ENCODE measurements at places on chromosomes 1 and 21.
A peak's percentile ranks its signal among the peaks of the same experiment; 100 is the strongest.

- DNase-seq = no peak
Observed at GRCh38 chr21:37869661-37870060, 46.6 kb downstream of the KCNJ6 start.

GRCh38 chr1:80053613-80054012 lies 1047.1 kb upstream of the ADGRL4 start:
- no peak for DNase-seq

- peak; percentile 11 for DNase-seq
Observed at GRCh38 chr1:205587581-205587980, 44.2 kb downstream of the ELK4 start.

DNA sequence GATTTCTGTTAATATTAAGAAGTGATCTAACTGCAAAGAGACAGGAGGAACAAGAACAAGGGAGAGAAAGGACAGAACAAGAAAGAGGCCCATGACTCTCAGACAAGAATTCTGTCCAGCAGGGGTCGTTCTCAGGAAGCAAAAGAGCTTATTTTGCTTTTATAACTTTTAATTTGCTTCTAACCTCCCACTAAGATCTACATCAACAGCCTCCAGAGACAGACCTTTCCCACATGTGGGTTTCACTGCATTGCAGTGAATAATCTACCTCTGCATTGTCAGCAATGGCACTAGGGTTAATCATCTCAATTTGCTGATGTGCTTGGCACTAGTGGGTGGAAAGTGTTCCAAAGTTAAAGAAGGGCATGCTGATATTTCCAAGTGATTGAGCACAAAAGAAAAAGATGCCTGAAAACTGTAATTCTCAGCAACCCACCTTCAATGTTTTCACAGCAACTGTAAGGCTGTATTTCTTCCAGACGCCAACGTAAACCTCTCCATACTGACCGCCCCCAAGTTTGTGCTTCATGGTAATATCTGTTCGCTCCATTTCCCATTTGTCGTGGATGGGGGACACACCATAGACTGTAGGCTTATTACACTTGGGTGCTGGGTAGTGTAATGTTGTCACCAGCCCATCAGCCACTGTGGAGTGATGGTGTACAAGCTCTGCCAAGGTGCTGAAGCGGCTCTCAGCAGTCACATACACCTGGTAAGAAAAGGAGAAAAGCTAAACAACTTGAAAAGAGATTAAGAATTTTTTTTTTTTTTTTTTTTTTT lies 39.5 kb downstream of the TOR3A start:
- no peak for DNase-seq

DNA sequence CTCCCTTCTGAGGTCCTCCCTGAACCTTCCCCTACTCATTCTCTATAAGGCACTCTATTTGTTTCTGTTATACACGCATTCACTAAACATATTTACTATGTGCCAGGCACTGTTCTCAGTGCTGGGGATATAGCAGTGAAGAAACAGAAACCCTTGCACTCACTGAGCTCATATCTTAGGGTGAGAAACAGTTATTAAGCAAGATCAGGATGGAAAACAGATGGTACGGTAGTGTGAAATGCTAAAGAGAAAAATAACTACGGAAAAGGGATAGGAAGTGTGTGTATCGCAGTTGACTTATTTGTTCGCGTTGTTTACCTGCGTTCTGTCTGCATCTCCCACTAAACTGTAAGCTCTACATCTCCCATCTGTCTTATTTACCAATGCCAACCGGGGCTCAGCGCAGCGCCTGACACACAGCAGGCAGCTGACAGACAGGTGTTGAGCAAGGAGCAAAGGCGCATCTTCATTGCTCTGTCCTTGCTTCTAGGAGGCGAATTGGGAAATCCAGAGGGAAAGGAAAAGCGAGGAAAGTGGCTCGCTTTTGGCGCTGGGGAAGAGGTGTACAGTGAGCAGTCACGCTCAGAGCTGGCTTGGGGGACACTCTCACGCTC lies 572 bp downstream of the CYB5RL start:
- no peak for DNase-seq

DNA sequence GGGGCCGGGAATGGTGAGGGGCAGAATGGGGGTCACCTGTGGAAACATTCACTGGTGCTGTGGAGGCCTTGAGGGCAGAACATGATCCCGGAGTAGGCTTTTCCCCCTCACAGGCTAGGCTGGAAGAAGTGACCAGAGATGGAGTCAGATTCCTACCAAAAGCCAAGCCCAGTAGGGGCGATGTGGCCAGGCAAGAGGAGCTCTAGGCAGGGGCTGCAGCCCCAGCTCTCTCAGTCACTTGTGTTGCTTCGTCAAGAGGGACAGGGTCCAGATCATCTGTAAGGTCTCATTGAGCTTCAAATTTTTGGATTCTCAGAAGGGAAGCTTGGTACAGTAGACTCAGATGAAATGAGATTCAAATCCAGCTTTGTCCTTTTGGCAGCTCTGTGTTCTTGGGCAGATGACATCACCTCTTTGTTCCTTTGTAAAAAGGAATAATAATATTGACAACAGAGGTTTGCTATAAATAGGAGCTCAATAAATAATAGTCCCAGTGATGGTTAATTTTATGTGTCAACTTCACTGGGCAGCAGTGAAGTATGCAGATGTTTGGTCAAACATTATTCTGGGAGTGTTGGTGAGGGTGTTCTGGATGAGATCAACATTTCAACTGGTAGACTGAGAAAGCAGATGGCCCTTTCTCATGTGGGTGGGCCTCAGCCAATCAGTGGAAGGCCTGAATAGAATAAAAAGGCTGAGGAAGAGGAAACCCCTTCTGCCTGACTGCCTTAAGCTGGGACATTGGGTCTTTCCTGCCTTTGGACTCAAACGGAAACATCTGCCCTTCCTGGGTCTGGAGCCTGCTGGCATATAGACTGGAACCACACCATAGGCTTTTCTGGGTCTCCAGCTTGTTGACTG lies 324.7 kb upstream of the USP24 start:
- no peak for DNase-seq
